ENCODE measurements at places on chromosomes 1 and 21. TPM values are rescaled to one million over a fixed set of nuclear protein-coding genes. Genes with fewer than 3 reads are reported as not detected.
A peak's percentile ranks its signal among the peaks of the same experiment; 100 is the strongest.

- H3K27ac ChIP-seq, result no peak overlapping the region
- DNase-seq, result no peak
- H3K36me3 ChIP-seq, result no peaks in the 10 kb centered on the region
- peaks cover 22% of the 10 kb centered on the region for H3K4me1 ChIP-seq
- no peaks in the 10 kb centered on the region for H3K27me3 ChIP-seq
- no peak overlapping the region for H3K4me3 ChIP-seq
Observed at GRCh38 chr1:85615586-85616363, 35.2 kb downstream of the CCN1 start.

DNA sequence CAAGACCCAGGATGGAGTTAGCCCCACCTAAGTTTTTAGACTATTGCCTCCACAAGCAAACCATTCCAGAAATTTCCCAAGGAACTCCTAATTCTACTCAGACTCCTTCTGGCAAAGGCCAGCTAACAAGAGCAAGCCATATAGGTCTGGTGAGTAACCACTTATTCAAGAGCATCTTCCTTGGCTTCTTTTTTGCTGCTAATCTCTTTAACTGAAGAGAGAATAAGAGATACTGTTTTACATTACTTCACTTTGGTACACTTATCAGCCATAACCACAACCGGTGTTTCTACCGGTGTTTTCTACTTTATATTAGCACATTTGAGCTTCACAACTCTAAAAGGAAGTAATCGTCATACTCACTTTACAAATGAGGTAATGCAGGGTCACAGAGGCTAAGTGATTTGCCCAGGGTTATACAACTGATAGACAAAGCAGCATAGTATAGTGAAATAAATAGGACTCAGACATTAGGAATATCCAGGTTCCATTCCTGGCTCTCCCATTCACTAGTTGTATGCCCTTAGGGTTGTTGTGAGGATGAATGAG, 1.7 kb upstream of the EPS15 start:
- H3K27me3 ChIP-seq, result no peaks in the 10 kb centered on the region
- H3K4me1 ChIP-seq, result peaks cover 11% of the 10 kb centered on the region
- peak overlapping the region; percentile 74 for H3K27ac ChIP-seq
- no peaks in the 10 kb centered on the region for H3K36me3 ChIP-seq

DNA sequence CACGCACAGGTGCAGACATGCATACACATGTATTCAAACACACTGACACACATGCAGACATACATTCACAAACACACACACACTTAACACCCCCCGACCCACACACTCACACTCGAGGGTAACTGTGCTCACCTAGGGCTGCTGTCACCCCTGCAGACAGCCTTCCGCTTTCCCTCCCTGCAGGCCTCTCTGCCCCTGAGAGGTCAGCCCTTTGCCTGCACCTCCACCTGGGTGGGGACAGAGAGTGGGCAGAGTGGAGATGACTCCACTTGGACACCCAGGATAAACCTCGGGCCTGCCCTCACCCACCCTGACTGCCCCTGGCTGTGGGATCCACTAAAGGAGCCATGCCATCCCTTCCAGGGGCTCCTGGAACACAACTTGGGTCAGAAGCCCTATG, 264.3 kb downstream of the PTPRU start:
- no peak overlapping the region for H3K4me3 ChIP-seq
- H3K27me3 ChIP-seq, result no peaks in the 10 kb centered on the region
- DNase-seq, result no peak
- no peaks in the 10 kb centered on the region for H3K4me1 ChIP-seq

DNA sequence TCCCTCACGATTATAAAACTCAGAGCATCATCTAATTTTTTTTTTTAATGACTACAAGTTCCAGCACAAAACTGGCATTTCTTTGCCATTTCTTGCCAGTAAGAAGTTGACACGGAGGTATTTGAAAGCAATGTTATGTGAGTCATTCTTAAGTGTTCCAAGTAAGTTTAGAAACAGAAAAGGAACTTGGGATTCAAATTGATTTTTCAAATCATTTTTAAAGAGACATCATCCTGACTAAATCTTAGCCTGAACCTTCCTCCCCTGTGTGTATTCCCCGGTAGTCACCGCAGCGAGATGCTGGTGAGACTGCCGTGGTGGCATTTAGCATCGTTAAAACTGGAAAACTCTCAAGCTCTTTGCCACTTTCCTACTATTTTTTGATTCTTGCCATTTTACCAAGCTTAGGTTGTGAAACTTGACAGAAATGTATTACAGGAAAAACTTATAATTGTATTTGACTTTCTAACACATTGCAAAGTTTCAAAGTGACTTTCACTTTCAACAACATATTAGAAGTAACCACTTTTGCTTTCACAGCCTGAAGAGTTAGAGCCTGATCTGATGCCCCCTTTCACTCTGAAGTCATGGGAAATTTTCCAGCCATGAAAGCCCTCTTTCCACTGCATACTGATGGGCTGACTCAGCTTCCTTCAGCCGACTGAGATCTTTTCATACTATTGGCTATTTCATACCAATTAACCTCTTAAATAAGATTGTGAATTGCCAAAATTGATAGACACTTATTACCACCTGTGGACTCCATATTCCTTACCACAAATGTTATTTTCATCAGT, 61.4 kb downstream of the OLFML2B start:
- no peaks in the 10 kb centered on the region for H3K4me1 ChIP-seq
- no peak for DNase-seq
- no peaks in the 10 kb centered on the region for H3K27me3 ChIP-seq
- H3K36me3 ChIP-seq, result no peaks in the 10 kb centered on the region
- H3K4me3 ChIP-seq, result no peak overlapping the region
- no peak overlapping the region for H3K27ac ChIP-seq

DNA sequence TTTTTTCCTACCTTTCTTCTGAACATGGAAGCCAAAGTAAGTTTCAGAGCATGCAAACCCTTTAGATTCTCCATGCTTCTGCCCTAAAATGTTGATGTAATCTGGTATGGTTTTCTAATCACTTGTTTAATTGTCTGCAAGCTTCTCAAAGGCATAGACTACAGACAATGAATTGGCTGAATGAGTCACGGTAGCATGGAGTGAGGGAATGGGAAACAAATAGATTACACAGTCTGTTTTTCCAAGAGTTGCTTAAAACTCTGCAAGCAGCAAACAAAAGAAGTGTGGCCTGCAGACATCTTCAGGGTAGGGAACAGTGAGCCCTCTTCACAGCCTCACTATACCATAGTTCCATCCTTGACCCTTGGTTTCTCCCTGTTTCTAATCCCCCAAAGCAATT, 326.0 kb downstream of the BARHL2 start:
- no peaks in the 10 kb centered on the region for H3K27me3 ChIP-seq
- no peaks in the 10 kb centered on the region for H3K36me3 ChIP-seq
- H3K4me1 ChIP-seq, result no peaks in the 10 kb centered on the region
- no peak for DNase-seq
- no peak overlapping the region for H3K27ac ChIP-seq

ZYG11A gene
- polyA plus RNA-seq, result 0.40 TPM

DNA sequence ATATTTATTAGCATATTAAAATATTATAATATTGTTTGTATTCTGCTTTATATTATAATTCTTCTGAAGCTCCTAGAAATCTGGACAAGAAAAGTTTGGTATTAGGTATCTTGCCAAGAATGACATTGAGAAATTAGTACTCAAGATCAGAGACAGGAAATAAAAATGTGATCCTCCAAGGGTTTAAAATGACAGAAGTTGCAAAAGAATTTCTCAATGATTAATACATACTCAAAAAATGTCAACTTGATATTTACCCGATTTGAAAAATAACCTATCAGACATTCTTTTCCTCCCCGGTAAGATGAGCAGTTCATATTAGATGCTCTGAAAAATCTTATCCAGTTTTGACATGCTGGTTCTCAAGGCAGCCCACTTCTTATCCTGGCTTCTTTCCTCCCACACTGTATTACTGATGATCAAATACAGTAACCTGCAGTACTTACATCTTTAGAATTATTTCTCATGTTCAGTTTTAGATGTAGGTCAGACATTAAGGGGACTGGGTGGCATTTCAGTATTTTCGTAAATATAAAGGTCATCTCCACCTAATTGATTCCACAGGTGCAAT, 55.3 kb downstream of the CACHD1 start:
- no peaks in the 10 kb centered on the region for H3K27me3 ChIP-seq
- peaks cover 11% of the 10 kb centered on the region for H3K4me1 ChIP-seq
- no peak overlapping the region for H3K27ac ChIP-seq
- no peak overlapping the region for H3K4me3 ChIP-seq

REN gene
- 18.4 TPM for polyA plus RNA-seq

DNA sequence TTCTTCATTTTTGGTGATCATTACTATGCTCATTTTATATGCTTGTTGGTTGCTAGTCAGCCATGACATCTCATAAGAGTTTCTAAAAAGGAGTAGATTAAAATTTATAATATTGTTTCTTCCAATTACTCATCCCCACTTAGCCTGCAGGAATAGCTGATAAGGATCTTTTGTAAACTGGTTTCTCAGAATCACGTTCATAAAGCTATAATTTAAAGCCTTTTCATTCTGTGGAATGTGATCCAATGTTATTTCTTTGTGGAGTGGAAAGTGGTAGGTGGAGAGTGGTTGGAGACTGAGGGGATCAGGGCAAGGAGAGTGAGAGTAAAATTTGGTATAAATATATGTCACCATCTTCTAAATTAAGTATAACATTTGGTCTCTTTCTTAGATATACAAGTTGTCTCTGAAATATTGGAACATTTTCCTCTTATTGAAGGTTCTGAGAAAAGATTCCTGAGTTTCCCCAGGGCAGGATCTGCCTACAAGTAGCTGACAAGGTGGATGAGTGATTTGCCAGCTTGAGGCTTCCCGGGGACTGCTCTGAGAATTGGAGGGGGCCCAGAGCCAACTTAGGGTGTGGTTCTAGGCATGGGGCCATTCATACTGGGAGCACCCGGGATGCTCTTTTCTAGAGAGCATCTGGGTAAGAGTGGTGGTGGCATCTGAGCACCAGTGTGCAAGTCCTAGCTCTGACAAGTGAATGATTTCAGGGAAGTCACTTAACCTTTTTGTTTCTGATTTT, 116.4 kb downstream of the TBX19 start:
- no peak for DNase-seq
- no peak overlapping the region for H3K4me3 ChIP-seq
- no peaks in the 10 kb centered on the region for H3K36me3 ChIP-seq
- no peaks in the 10 kb centered on the region for H3K27me3 ChIP-seq
- no peak overlapping the region for H3K27ac ChIP-seq

GRCh38 chr1:31515056-31515775, 61.1 kb upstream of the TINAGL1 start:
- H3K4me1 ChIP-seq, result peaks cover 24% of the 10 kb centered on the region
- DNase-seq, result no peak
- no peak overlapping the region for H3K4me3 ChIP-seq
- no peaks in the 10 kb centered on the region for H3K27me3 ChIP-seq

DNA sequence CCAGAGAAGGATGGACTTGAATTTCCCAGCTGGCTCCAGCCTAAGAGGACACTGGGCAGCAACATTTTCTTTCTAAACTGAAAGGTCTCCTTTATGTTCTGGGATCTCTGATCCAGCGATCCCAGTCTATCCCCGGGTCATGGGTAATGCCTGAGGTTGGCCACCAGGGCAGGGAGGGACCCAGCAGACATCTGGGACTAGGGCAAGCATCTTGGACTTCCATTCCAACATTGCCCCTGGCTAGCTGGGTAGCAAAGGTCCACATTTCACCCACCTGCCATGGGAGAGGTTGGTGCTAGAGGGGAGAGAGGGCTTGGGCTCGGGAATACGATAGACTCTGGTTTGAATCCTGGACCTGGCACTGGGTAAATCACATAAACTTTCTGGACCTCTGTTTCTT, 84.6 kb downstream of the LRRN2 start:
- no peaks in the 10 kb centered on the region for H3K27me3 ChIP-seq
- H3K4me3 ChIP-seq, result no peak overlapping the region
- DNase-seq, result no peak
- no peaks in the 10 kb centered on the region for H3K36me3 ChIP-seq
- no peak overlapping the region for H3K27ac ChIP-seq
